ENCODE measurements at places on chromosomes 12 and 14.

DNA sequence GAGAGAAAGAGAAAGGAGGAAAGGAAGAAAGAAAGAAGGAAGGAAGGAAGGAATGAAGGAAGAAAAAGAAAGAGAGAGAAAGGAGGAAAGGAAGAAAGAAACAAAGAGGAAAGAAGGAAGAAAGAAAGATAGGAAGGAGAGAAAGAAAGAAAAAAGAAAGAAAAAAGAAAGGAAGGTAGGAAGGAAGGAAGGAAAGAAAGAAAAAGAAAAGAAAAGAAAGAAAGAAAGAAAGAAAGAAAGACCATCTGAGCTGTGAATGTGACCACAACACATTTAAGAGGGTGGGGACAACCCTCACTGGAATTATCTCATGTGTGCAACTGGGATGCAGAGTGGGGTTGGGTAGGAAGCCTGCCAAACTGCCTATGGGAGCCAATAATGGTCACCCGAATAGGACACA is 36.0 kb upstream of the BATF start:
- no peak for DNase-seq

- no peak for DNase-seq
Measured at GRCh38 chr12:39605501-39605900, 14.1 kb downstream of the ABCD2 start.

- no peak for DNase-seq
Measured at GRCh38 chr12:18747895-18748294, 10.0 kb downstream of the CAPZA3 start.

DNA sequence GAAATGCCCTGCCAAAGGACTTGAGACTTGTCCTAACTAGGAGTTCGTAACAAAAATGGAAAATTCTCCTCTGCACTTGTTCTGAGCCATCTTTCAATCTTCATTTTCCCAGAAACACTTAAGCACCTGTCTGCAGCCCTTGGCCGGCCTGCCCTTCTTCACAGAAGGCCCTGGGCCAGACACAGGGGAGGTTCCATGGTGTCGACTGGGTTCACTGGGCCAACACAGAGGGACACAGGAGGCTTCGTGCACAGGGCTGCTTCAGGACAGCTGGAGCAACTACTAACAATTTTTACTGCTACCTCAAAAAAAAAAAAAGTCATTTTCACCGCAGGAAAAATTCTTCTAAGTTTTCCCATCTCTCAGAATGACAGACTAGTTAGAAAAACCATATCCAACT is 19.6 kb downstream of the NID2 start:
- DNase-seq: no peak

DNA sequence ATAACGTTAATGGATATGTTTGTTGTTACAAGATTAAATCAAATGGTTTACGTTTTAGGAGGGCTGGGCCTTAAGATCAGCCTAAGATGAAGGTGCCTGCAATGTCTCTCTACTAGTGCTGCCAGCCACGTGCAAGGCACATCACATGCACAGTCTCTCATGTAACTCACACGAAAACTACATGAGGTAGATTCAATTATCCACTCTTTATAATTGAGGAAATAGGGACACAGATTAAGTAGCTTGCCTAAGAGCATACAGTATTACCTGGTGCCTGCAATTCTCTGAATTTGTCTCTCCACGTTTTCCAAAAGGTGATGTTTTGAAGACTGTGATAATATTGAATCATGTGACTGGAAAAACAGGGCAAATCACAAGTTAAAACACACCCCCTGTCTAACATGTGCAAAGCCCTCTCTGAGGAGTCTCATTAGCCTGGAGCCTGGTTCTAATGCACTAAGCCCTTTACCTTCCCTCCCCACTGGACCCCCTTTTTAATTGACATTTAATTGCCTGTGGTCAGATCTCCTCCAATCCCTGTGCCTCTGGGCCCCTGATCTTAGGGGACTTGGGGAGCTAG is 14.6 kb upstream of the ATP2A2 start:
- no peak for DNase-seq

Data from GM12892 (cell line).